ENCODE measurements at places on chromosomes 16 and 17.

GRCh38 chr16:49635009-49635350, 220.9 kb downstream of the ZNF423 start:
- DNase-seq: no peak

- no peak for DNase-seq
Measured at GRCh38 chr17:16900288-16900882, 71.5 kb downstream of the TNFRSF13B start.

DNA sequence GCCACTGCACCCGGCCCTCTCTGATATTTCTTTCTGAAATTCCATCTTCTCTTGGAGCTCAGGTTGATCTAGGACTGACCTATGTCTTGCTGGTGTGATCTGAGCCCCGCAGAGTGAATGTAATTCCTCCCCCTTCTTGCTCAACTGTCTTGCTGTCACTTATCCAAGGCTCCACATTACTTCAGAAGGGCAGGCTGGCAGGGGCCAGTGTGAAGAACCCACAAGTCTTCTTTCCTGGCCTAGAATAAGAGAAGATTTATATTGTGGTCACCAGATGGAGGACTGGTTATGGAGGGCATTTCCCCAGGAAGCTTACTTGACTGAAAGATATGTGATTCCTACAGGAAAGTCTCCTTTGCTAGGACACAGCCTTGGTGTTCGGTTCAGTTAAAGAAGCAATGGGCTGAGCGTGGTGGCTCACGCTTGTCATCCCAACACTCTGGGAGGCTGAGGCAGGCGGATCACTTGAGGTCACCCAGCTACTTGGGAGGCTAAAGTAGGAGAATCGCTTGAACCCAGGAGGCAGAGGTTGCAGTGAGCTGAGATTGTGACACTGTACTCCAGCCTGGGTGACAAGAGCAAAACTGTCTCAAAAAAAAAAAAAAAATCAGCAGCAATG, 13.4 kb downstream of the ITGAL start:
- no peak for DNase-seq

DNA sequence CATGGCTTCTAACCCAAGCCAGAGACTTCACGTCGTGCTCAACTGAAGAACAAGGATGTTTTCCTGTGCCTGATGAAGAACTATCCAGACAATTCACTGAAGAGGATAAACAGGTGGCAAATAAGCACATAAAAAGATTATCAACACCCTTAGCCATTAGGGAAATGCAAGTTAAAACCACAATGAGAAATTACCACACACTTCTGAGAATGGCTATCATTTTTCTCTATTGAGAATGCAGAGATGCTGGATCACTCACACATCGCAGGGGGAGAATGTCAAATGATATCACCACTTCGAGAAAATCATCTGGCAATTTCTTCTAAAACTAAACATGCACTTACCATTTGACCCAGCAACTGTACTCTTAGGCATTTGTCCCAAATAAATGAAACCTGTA, 162.8 kb downstream of the IRX3 start:
- no peak for DNase-seq

DNA sequence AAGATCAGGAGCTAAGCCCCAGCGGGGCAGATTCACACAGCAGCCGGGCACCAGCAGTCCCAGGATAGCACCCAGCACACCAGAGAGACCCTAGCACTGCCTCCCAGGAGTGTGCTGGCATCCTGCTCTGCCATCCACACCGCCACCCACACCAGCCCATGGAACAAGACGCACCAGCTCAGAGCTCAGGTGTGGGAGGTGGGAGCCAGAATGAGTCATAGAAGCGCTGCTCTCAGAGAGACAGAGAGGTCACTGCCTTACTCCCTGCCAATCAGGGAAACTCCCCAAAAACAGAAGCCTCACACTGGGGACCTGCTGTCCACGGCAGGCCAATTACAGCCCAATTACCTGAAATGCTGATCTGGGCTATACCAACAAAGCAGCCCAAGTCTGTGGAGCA, 64.9 kb downstream of the CDYL2 start:
- no peak for DNase-seq

DNA sequence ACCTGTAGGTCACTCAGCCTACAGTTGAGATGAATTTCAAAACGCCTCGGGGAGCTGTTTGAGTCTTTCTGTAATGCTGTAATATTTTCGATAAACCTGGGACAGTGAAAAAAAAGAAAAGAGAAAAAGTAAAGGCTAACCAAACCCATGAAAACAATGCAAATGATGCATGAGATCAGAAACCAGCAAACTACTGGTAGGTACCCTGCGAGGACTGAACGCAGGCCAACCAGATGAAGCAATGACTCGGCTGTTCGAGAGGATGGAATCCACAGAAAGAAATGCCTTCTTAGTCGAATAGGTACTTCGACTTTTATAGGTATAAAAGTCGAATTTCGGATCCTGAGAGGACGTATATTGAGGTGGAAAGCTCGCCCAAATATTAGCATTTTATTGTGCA, 509 bp upstream of the ATAD5 start:
- no peak for DNase-seq

DNA sequence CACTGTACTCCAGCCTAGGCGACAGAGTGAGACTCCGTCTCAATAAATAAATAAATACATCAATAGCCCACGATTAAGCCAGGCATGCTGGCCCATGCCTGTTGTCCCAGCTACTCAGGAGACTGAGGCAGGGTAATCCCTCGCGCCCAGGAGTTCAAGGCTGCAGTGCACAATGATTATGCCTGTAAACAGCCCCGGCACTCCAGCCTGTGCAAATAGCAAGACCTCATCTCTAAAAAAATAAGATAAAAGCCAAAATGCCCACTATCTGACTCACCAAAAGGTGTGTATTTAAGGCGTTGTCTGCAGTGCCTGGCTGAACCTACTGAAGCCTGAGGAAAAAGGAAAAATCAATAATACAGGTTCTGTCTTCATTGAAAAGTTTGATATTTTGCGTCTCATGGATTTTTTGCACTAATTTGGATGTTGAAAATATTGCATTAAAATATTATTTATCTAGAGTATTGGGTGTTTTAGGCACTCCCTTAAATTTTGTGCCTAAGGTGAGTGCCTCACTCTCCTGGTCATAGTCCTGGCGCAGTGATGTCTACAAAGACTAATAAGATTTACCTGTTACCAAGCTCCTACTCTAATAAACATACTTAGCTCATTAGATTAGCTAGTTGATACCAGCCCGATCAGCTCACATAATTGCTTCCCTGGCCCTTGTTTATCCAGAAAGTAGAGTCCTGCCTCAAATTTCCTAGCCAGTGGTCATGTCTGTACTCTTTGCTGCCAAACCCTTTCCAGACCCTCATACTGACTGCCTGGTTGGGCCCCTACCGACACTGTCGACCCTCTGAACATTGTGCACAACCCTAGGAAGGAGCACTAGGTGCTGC, 24.7 kb upstream of the TOB1 start:
- no peak for DNase-seq

DNA sequence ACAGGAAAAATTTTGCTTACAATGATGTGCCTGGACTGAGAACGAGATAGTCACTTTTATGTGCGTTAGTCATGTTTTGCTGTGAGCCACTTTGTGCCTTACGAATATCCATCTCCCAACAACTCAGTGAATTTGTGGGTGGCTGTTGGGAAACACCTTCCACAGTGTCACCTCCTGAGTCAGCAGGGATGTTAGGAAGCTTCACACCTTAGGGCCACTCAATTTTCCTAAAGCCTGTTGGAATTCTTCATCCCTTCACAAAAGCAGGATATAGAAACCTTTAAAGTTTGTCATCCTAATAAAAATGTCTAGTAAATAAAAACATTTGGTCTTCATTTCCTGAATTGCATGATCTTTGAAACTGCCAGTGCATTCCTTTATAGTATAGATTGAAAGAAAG, 4.3 kb upstream of the KRTAP3-1 start:
- no peak for DNase-seq

Measured in kidney epithelial cell (primary cell).